ENCODE measurements at places on chromosomes 6 and 20.

DNA sequence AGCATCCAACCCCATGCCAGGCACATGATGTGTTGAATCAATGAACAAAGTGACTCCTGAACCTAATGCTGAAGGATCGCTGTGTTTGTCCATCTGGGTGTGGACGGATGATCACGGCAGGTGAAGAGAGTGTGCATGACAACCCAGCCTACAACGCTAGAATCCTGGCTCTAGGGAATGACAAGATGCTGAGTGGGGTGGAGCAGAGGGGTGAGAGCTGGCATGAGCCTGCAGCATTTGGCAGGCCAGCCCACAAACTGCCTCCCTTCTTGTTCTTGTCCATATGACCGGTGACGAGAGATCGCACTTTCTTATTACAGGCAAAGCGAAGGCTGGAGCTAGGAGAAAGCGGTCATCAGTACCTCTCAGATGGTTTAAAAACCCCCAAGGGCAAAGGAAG, 54.7 kb upstream of the CDKAL1 start:
- DNase-seq, result peak; percentile 89

- DNase-seq, result no peak
Observed at GRCh38 chr6:12473494-12473893, 183.3 kb downstream of the EDN1 start.

DNA sequence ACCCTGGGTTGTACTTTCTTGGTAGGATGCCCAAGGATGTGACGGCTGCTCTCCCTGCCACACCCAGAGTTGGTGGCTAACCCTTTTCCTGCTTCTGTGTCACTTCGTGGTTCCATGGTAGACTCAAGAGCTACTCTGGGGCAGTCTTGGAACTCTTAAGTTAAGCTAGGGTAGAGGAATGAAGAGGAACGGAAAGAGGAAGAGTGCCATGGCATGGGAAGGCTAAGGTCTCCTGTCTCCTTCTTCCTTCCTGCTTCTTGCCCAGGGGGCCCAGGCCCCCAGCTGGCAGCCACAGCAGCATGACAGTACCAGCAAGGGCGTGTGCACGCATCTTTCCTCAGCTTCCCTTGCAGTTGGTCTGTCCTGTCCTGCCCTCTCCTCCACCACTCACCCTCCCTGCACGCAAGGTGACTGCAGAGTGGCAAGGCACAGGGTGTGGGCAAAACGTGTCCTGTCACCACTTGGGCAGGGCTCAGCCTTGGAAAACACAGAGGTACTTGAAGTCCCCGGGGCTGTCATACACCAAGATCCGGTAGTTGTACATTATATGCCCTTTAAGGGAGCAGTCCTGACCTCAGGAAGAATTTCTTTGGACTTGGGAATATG, 39.8 kb upstream of the TGM3 start:
- DNase-seq, result no peak

- DNase-seq, result peak; percentile 38
Observed at GRCh38 chr6:21748343-21749056, 154.9 kb downstream of the SOX4 start.

DNA sequence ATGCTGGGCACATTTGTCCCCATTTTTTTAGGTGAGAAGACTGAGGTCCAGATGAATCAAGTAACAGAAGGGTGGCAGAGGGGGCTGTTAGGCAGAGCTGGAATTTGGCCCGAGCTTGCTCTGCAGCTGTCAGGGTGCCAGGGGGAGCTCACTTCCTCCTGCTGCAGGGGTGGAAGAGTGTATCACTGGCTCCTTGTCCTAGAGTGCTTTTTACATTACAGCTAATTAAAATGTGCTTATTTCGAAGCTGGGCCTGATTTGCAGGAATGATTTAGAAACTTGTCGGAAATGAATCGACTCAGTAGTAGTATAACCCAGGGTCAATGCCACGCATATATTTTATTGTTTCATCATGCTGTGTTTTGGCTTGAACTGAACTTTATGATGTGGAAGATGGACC, 11.1 kb downstream of the TOX2 start:
- no peak for DNase-seq

DNA sequence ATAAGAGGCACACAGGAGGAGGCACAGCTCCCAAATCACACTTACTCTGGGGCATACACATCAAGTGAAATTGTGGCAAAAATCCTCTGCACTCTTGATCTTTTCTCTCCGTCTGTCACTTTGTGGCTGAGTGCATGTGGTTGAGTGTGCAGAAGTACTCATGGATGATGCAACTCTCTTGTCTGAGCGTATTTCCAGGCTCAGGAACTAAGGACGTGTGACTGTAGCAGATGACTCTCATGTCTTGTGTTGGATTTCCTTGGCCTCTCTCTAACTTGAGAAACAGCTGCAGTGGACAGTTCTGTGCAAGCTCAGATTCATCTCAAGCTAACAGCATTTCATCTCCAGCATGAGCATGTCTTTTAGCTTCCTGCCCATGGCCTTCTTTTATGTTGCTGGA, 245.4 kb upstream of the FLRT3 start:
- DNase-seq, result no peak

DNA sequence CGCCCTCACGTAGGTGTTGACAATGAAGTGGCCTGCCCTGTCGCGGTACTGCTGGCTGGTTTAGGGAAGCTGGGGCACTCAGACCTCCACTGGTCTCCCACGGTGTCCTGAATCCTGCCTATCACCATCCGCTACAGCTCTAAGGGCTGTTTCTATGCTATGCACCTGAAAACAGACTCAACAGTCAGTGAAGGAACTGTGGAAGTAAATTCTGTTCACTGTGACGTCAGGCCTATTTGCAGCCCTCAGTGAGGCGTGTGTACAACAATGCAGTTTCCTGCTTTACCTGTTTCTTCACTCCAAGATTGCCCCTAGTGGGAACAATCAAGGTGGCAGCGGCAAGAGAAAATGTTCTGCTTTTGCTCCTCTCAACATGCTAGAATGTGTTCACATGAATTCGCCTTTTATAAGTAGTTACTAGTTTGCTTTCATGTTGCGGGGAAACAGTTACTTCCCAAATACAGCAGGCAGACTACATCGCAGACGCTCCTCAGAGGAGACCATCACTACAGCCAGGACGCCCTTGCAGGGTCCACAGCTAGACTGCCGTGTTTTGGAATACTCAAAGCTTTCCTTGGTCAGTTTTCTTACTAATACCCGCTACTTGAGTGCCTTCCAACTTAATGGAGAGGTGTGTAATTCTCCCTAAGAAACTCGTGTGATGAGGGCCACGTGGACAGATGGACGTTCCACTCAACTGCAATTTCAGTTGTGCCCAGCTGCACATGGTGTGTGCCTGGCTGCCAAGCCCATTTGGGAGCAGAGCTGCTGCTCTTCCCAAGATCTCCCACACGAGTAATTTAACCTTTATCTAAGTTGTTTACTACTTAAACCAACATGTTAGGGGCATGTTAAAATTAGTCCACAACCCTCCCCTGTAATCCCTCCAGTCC, 25.4 kb downstream of the DIDO1 start:
- DNase-seq, result no peak

- no peak for DNase-seq
Observed at GRCh38 chr6:42970871-42971612, 7.9 kb downstream of the PEX6 start.
